ENCODE measurements at places on chromosomes 5 and 9.
A peak's percentile ranks its signal among the peaks of the same experiment; 100 is the strongest.

GRCh38 chr5:133675376-133676154, 63.2 kb upstream of the FSTL4 start:
- DNase-seq: no peak

DNA sequence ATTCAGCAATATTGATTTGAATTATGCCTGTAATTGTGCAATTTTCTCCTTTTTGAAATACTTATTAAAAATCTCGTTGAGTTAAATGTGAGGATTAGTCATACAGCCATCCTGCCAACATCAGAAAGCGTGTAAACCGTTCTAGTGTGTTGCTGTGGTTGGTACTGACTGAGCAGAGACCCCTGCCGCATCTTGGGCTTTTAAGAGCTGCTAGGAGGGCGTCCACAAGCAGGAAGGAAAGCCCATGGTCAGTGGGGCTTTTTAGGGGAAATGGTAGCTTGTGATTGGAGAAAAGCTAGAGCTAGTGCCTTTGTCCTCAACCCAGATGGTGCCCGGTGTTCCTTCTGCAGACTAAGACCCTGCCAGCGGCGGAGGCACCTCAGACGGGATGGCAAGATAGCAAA, 1.3 kb downstream of the SDHA start:
- DNase-seq: no peak

GRCh38 chr5:139649082-139649991, 1.2 kb downstream of the CXXC5 start:
- no peak for DNase-seq

GRCh38 chr9:93612796-93613154, 36.4 kb downstream of the PHF2 start:
- no peak for DNase-seq

DNA sequence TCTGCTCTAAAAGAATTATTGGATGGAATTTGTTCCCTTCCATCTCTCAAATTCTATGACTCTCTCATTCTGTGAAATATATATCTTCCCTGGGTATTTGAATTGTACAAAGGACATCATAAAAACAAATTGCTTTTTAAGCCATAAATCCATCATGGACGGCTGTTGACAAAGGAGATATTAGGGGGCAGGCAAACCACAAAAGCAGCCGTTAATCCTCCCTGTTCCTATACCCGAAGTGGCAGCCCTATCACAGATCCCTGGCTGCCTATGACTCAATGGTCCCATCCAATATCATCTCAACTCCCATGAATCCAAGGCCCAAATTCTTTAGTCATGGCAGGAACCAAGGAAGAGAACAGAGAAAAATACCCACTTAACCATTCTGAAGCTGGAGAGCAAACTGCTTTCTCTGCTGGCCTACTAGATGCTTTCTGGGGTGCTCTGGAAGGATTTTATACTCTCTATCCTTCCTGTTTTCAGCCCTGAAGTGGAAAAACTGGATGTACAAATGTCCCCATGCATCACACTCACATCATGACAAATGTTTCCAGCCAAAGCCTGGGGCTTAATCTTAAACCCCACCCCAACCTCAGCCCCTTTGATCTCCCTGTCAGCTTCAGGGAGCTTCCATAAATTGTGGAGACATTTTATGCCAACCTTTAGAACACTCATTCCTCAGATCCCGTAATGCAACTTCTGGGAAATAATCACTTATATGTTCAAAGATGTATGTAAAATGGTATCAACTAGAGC, 59.5 kb downstream of the FAM114A2 start:
- DNase-seq: no peak

DNA sequence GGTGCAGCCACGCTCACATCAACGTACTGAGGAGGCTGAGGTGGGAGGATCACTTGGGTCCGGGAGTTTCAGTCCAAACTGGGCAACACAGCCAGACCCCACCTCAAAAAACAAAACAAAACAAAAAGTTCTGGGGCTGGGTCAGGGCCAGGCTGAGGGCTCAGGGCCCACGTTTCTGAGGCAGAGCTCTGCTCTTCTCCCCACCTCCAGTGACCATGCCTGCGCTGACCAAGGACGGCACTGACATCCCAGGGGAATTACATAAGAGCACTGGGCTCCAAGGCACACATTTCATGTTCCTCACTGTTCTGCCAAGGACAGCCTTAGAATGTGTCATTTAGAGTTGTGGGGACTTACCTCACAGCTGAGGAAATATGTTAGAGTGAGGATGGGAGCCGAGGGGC, 40.4 kb upstream of the TESK1 start:
- no peak for DNase-seq

DNA sequence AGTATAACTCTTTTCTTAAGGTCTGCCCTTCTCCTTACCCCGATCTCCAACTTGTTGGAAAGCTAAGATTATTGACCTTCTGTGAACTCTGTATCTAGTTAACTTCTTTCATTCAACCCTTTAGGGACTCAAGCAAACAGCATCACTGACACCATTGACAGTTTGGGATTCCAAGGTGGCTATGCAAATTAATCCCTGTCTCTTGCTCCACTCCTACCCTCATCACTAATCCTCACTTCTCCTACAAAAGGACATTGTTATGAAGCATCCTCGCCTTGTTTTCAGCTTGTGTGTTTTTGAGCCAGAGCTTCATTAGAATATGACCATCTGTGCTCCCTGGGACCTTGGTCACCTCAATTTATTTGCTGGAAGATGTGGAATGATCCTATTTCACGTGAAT, 337.9 kb downstream of the PDE4D start:
- DNase-seq: no peak

- no peak for DNase-seq
Measured at GRCh38 chr5:142637871-142638270, 48.0 kb downstream of the FGF1 start.

GRCh38 chr5:11897781-11898180, 6.5 kb downstream of the CTNND2 start:
- no peak for DNase-seq

DNA sequence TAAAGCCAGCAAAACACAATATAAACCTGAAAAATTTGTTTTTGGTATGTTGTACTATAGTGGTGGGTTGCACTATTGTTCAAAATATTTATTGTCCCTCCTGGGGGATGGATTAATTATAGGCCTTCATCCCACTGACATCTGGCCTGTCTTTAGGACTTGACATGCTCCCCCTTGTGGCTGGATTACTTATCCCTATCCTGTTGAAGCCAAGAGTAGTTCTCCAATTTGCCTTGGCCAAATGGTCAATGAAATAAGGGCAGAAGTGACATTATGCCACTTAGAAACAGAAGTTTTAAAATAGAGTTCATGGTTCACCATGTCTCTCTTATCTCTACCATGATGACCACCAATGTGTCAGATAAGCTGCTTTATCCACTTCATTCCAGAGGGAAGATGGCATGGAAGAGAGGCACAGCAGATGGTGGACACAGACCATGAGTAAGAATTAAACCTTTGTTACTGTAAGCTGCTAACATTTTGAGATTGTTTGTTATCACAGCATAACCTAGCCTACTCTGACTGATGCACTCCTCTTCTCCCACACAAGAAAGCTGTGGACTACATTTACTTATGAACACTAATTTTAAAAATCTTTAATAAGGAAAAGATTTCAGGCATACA, 29.2 kb upstream of the ARHGEF28 start:
- DNase-seq: no peak

DNA sequence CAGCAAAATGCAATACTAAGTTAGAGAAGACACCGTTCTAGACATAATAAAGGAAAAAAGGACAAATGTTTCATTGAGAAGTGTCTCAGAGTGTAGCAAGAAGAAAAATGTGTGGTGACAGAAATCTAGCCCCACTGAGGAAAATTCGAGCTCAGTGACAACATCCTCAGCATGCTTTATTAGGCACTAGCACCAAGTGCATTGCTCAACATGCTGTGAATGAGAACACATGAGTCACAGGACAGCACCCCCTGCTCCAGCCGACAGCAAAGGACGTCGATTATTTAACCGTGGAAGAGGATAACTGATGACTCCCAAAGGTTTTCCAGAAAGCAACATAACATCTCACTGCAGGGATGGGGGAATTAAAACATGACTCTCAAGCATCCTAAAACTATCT, 182.7 kb downstream of the GNAQ start:
- peak; percentile 64 for DNase-seq

DNA sequence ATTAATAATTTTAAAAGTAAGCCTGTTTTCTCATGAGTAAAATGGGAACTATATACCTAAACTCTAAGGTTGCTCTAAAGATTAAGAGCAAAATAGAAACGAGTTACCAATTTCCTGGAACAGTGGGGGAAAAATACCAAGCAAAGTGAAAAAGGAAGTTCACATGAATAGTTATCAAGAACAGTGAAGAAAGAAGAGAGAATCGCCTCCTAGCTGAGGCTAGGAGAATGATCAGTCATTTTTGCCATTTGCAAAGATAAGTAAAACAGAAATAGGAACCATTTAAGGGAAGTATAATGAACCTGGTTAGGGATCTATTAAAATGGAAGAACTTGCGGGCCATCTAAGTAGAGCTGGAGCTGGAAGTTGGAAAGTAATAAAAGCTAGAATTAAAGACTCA, 50.7 kb downstream of the P4HA2 start:
- DNase-seq: no peak

- no peak for DNase-seq
Measured at GRCh38 chr9:81479573-81479972, 209.8 kb downstream of the TLE1 start.

DNA sequence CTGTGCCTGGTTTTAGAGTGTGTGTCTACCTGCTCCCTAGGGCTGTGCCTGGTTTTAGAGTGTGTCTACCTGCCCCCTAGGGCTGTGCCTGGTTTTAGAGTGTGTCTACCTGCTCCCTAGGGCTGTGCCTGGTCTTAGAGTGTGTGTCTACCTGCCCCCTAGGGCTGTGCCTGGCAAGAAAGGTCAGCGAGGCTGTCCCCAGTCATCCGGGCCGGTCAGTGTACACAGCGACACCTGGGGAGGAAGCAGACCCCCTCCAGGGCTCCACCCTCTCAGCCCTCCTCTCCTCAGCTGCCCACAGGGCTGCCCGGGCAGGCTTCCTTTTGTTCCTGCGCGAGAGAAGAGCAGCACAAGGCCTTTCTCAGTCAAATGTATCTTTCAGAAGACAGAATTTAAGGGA, 4.1 kb downstream of the NRARP start:
- no peak for DNase-seq

Data from NCI-H226 (cell line).